DMS153 (cell line): ENCODE measurements at places on chromosomes 1 and 21.
A peak's percentile ranks its signal among the peaks of the same experiment; 100 is the strongest.

- peak; percentile 26 for DNase-seq
Measured at GRCh38 chr1:9942399-9942938, 722 bp downstream of the LZIC start.

- no peak for DNase-seq
Measured at GRCh38 chr21:29386803-29387202, 88.1 kb downstream of the BACH1 start.

GRCh38 chr1:80498673-80499072 is 1302.1 kb upstream of the ADGRL2 start:
- no peak for DNase-seq

GRCh38 chr1:193111641-193112090 is 6.5 kb upstream of the GLRX2 start:
- DNase-seq = no peak

DNA sequence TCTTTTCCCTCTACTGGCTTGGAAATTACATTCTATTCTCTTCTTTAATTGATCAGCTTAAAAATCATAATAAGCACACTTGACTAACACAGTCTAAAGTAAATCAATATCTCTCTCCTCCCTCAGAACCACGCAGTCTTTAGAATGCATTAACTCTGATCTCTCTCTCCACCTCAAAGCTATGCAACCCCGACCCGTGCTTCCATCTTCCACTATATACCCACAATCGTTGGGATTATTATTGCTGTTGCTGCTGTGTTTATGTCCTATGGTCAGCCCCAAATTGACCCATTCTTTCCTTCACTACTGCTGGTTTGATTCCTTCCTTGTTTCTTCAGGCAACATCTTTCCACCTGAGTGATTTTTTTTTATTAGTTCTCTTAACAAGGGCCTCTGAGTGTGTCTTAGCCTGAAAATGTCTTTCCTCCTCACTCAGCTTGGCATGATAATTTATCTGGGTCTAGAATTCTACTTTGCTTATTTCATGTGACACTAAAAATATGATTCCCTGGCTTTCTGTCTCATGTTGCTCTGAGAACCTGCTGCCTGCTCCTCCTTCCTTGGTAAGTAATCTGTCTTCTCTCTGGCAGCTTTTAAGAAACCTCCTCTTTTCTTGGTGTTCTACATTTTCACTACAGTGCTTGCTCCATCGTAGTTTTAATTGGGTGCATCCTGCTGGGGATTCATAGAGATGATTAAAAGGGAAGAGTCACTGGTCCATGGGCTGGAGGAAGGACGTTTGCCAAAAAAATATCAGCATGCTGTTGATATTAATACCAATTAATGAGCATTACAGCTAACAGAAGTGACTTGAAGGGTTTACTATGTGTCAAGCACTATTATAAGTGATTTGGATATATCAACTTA is 472.2 kb downstream of the MATN1 start:
- no peak for DNase-seq

GRCh38 chr21:15517394-15517793 is 212.4 kb upstream of the USP25 start:
- no peak for DNase-seq

- no peak for DNase-seq
Measured at GRCh38 chr1:91635763-91636162, 135.1 kb downstream of the CDC7 start.

- DNase-seq = no peak
Measured at GRCh38 chr1:160625725-160626498, 20.9 kb downstream of the SLAMF1 start.

- DNase-seq = no peak
Measured at GRCh38 chr1:23567996-23568607, 8.8 kb upstream of the ID3 start.

DNA sequence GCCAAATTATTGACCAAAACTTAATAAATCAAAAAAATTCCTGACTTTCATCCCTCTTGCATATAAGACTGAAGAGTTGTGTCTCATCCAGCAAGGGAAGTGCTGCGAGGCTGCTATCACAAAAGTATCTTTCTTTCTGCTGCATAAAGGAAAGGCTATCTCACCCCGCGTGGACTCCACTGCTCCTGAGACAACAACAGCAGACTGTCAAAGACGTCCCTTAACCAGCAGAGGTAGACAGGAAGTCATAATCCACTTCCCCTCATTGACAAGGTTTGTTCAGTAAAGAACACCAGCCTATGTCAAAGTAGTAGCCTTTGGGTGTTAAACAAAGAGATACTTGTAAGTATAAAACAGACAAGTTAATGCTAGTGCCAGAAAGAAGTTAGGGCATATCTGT is 29.4 kb downstream of the VPS26C start:
- no peak for DNase-seq

DNA sequence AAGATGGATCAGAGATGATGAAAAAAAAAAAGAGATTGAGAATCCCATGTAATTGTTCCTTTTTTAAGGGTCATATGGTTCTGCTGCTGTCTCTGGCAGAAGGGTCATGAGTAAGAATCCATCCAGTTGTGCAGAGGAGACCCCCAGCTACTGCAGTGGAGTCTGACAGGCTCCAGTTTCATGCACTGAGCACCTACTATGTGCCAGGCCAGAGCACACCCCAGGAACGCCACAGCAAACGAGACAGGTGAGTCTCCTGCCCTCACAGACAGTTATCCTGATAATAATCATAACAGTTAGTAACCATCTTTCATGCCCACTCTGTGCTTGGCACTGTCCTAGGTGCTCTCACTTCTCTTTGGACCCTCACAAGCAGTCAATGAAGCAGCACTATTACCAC is 420.0 kb downstream of the MATN1 start:
- DNase-seq = no peak

GRCh38 chr1:245575710-245576109 is 420.9 kb downstream of the KIF26B start:
- DNase-seq = no peak

GRCh38 chr21:31198575-31198974 is 145.5 kb downstream of the TIAM1 start:
- no peak for DNase-seq

GRCh38 chr1:218401441-218401997 is 56.4 kb downstream of the TGFB2 start:
- no peak for DNase-seq

DNA sequence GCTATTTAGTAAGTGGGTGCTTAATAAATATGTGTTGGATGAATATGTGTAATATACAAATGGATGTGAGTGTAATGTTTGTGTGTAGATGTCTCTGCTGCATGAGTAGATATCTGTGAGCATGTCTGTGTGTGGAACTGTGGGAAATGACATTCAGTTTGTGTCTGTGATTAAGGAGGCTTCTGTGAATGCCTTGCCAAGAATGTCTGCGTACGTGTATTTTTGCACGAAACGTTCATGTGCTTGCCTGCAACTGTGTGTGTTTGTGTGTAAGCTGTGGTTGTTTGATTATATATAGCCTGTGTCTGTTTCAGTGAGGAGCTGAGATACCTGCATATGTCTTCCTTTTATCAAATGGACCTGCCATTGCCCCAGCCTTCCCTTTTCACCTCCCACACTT is 13.8 kb downstream of the DMBX1 start:
- DNase-seq = no peak

DNA sequence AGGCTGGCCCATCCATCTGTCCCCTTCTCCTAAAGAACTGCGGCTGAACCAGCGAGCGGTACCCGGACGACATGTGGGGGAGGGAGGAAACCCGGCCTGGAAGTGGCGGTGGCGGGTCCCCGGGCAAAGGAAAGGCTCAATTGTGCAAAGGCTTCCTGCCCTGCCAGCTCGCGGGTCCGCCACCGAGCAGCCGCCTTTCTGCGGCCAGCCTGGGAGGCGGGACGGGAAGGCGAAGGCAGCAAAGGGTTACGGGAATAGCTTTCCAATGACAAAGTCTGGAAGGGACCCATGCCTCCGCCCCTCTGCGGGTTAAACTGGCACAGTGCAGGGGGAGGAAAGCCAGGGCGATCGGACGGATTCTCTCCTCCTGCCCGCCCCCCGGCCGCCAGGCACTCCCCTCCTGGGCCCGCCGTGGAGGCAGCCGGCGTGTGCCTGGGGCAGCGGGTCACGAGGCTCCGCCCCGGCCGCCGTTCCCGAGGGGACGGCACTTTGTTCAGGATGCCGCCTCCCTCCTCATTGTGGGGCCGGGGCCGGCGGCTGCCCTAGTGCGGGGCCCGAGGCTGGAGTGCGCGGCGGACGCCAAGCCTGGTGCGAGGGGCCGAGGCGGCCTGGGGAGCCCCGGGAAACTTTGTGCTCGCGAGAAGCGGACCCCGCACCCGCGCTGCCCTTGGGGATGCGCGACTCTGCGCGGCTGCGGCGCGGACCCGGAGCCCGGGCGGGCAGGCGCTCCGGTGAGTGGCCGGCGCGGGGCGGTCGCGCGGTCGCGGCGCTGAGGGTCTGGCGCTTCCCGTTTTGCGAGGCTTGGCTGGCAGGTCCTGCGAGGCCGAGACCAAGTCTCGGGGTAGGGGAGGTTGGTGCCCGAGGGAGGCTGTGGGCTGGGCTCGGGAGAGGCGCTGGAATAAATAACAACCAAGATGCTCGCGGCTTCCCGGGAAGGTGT is at the start of gene NAV1:
Gene NAV1 (plus strand): TSS at position 516 of the 940 bp plus-strand sequence. CDS start 83,758 bp downstream, outside the sequence.
- peak; percentile 38 for DNase-seq

DNA sequence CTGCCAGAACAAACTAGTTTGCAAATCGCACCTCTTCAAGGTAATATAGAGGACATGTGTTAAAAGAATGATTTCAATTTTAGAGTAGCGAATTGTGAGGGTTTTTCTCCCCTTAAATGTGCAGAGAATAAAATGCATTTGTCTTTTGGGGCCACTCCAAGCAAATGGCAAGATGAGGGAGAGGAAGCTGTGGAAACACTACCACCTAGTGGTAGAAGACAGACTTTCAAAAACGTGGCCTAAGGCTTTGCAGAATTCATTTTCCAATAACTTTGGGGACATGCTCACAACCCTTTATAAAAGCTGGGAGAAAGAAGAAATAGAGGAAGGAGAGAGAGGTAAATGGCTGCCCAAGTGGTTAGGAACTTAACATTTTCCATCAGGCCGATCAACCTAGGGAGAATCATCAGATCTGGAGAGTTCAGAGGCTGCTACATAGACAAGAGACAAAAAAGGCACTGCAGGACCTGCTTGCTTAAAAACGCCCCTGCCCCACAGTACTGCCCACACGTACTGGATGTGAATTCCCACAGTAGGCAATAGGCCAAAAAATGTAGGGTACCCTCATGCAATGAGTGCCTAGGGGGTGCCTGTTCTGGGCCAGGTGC is 15.7 kb upstream of the RCAN1 start:
- peak; percentile 29 for DNase-seq

DNA sequence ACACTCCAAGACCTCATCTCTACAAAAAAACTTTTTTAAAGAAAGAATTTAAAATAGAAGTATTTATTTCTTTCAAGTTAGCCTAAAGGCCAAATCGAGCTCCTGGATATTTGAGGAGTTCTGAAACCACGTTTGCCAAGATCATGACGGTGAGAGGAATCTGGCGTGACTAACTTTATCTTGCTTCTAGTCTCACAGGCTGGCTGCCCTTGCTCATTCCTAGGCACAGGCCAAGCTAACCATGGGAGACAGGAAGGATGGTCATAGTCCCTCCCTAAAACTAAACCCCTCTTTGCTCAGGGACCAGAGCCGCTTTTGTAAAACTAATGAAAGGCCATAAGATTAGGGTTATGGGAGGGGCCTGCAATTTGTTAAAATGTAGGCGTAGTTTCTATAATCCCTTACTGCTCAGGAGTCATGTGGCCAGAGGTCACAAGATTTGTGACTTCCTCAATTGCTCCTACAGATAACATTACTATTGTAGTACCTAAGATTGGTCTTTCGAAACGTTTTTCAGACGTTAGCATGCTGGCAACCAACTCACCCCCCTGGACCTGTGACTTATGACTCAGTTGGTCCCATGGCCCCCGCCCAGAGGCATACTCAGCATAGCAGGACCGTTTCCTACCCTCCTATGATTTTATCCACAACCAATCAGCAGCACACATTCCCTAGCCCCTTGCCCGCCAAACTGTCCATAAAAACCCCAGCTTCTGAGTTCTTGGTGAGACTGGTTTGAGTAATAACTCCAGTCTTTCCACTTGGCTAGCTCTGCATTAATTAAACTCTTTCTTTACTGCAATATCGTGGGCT is 425.0 kb downstream of the SMYD3 start:
- no peak for DNase-seq

DNA sequence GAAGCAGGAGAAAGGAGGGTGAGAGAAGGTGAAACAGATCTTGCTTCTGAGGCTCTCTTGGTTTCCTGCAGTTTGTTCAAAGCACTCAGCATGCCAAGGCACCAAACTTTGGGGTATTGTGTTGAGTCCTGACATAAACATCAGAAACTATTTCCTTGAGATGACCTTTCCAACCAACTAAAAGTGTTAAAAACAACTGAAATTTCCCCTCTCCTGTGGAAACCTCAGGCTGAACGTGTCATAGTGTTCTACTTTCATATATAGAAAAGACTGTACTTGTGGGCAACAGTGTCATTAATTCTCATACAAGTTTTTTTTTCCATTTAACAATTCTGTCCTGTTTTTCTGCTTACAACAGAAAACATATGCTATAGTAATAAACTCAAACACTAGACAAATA is 6.3 kb upstream of the LYST start:
- no peak for DNase-seq

- no peak for DNase-seq
Measured at GRCh38 chr1:86263101-86263500, 106.5 kb upstream of the COL24A1 start.

DNA sequence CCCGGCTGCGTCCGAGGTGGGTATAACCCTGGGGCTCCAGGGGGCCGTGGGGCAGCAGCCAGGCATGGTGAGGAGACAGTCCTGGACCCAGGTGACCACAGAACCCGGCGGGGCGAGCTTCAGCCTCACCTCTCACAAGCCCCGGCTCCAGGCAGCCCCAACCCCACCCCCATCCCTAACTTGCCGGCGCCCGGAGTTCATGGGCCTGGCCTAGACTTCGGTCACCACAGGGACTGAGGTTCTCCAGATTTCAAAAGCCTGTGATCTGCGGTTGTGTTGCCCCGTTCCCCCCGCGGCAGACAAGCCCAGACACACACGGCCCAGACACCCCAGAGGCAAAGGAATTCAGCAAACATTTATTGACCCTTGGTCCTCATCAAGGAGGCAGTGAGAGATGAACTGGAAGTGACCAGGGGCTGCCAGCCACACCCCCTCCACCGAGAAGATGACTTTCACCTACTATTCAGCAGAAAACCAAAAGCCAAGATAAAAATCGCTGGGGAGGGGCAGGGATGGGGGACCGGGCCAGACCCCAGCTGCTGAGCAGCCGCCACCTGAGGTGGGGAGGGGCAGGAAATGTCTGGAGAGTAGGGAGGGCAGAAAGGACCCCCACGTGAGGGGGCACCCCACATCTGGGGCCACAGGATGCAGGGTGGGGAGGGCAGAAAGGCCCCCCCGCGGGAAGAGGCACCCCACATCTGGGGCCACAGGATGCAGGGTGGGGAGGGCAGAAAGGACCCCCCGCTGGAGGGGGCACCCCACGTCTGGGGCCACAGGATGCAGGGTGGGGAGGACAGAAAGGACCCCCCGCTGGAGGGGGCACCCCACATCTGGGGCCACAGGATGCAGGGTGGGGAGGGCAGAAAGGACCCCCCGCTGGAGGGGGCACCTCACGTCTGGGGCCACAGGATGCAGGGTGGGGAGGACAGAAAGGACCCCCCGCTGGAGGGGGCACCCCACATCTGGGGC is 3.9 kb downstream of the HES4 start:
- DNase-seq = no peak
